ENCODE measurements at places on chromosomes 5 and 9.

GRCh38 chr5:67303356-67303755, 106.8 kb upstream of the CD180 start:
- no peak for DNase-seq

DNA sequence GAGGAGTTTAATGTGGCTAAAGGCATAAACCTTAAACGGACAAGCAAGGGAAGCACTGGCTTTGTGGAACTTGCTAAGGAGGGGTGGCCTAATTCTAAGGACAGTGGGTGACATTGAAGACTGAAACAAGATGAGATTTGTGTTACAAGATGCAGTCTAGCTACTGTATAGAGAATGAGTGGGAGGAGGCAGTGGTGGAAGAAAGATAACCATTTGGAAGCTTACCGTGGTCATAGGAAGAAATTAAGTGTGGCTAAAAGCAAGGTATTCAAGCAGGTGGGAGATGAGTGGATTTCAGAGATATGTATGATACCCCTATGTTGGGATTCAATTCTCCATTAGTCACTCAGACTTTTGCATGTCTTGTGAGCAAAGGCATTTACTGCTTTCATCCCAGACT, 4.6 kb downstream of the PAM start:
- DNase-seq: no peak

DNA sequence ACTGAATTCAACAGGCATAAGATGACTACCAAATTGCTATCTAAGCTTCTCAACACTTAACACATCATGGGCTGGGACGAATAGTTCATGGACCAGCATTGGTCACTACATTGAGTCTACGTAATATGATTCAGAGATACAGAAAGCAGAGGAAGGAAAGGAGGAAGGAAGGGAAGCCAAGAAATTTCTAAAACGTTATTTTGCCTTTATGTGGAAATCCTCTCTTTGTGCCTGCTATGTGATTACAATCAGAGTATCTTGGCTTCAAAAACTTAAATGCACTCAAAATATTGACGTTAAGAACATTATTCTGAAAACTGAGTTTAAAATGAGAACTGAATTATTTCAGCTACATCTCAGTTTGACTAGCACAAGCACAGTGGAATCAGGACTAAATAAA, 88.1 kb upstream of the RETREG1 start:
- no peak for DNase-seq

GRCh38 chr5:114789773-114790402, 379.8 kb downstream of the TRIM36 start:
- no peak for DNase-seq

- no peak for DNase-seq
Measured at GRCh38 chr5:96609369-96609768, 52.8 kb upstream of the CAST start.

GRCh38 chr5:158731014-158731413, 368.7 kb downstream of the EBF1 start:
- no peak for DNase-seq

GRCh38 chr5:1124205-1125029, 12.6 kb upstream of the SLC12A7 start:
- DNase-seq: no peak

- DNase-seq: no peak
Measured at GRCh38 chr9:114366334-114367128, 21.3 kb downstream of the AKNA start.

DNA sequence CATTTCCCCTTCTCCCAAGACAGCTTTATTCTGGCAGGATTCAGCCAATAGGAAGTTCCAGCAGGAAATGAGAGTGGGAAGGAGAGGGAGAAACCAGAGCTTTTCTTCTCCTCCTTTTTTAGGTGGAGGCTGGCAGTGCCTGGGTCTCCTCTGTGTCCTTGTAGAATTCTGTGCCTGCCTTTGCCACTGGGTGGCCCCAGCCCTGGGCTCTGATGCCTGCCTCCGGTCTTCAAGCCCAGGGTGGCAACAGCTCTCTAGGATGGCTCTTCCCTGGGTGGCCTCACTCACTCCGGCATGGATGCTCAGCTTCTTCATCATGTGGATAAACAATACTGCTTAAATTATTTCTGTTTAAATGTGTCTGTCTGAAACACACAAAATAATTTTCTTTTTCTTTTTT, 694.8 kb downstream of the SEMA5A start:
- no peak for DNase-seq

DNA sequence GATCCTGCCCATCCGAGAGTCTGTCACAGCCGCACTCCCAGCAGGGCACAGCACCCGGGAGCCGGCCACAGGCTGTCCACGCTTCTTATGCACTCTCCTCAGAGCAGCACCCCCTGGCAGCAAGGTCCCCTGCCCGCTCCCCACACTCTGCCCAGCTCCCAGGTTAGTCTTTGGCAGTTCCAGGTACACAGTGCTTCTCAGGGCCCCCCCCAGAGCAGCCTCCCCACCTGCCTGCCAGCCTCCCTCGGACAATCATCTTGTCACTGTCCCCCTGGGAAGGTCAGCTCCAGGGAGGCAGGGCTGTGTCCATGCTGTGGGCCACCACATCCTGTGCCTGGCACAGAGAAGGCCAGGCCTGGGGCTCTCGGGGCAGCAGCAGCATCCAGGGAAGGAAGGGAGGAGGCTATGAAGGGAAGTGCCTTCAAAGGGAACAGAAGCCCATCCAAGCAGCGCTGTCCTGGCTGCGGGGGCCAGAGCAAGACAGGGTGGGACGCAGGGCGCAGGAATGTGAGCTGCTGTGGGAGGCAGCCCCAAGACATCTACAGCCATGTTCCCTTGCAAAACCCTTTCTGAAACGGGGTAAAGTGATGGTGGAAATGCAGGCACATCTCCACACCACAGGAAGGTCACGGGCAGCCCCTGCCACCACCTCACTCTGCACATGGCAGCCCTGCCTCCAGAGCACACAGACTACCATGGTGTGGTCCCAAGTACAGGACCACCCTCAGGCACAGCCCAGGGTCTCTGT, 68.6 kb upstream of the ADAMTS2 start:
- DNase-seq: no peak

GRCh38 chr9:4515958-4516375, 25.7 kb downstream of the SLC1A1 start:
- no peak for DNase-seq

DNA sequence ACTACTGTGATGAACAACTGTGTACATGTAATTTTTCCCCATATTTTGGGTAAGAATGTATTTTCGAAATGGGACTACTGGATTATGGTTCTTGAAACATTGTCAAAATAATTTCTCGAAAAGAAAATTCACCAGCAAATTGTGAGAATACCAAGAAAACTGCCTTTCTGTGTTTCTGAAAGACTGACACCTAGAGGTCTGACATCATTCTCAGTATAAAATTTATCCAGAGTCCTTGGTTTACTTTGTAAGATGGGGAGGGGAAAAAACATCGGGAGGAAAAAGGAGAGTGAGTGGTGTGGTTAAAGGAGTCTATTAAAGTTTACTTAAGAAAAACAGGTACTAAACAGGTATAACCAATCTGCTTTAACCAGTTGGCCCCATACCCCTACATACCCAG, 149.2 kb downstream of the CEP120 start:
- DNase-seq: no peak

GRCh38 chr5:36297653-36298052, 4.0 kb downstream of the RANBP3L start:
- no peak for DNase-seq

DNA sequence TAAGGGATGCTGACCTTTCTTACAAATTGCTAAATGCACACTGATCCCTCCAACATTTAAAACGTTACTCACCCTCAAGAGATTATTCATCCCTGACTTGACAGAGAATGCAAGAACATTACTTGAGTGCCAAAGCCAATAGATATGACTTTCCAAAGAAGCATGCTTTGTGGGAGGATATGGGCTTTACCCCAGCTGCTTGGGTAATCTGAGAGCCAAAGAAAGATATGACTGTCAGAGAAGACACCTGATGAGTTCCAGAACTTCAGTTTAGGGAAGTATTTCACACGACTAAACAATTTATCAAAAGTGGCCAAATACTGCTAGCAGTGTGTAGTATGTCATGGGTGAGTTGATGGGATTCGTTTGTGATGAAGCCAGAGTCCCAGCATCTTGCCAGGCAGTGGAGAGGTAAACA, 7.4 kb upstream of the SPDL1 start:
- no peak for DNase-seq

DNA sequence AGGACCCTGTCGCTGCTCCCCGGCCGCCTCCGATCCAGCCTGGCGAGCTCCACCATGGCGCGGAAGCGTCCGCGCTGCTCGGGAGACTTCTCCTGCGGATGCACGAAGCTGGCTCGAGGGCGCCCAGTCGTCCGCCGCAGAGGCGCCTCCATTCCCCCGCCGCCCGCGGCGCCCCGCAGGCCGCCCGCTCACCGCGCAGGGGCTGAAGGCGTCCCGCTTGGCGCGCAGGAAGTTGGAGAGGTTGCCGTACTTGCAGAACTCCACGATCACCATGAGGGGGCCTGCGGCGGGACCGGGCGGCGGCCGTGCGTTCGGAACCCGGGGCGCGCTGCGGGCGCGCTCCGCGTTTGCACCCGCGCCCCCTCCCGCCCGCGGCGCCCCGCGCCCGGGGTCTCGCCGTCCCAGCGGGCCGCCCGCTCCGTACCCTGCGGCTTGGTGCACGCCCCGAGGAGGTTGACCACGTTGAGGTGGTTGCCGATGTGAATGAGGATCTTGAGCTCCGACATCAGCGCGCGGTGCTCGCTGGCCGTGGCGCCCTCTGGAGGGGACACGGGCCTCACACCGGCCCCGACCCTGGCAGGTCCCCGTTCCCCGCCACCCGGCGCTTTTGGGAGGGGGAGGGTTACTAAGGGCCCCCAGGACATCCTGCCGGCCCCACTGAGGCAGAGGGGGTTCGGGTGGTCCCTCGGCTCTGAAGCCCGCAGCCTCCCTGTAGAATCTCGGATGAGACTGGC, 27.7 kb upstream of the SCGB3A1 start:
- DNase-seq: peak; percentile 50

DNA sequence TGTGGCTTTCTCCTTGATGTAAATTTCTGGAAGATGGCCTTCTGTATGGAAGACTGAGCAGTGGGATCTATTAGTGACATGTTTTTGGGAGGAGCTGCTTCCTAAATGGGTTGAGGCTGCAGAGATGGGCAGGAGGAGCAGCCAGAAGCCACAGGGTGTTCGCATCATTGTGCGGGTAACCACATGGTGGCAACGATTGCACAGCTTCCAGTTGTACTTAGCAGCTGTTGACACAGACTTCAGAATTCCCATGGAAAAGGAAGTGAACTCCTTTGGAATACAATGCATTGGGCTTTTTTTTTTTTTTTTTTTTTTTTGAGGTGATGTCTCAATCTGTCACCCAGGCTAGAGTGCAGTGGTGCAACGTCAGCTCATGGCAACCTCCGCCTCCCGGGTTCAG, 297.3 kb downstream of the NR3C1 start:
- DNase-seq: no peak

DNA sequence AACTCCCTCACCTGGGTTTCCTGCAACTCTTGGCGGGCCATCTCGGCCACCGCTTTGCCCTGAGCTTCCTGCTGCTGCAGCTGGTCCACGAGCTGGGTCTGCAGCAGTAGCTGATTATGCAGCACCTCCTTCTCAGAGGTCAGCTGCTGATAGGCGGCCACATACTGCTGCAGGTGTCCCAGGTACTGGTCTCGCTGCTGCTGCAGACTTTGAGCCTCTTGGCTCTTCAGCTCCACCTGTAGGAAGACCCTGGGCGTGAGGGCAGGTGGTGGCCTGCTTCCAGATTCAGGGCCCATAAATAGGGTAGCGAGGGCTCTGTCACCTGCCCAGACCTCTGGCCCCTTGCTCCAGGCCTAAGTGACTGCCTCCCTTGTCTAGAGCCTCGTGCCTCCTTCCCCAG, 16.7 kb downstream of the GOLGA2 start:
- no peak for DNase-seq

GRCh38 chr5:138775034-138775433, 21.8 kb downstream of the CTNNA1 start:
- no peak for DNase-seq

GRCh38 chr5:105504-106070, 13.6 kb downstream of the PLEKHG4B start:
- no peak for DNase-seq

DNA sequence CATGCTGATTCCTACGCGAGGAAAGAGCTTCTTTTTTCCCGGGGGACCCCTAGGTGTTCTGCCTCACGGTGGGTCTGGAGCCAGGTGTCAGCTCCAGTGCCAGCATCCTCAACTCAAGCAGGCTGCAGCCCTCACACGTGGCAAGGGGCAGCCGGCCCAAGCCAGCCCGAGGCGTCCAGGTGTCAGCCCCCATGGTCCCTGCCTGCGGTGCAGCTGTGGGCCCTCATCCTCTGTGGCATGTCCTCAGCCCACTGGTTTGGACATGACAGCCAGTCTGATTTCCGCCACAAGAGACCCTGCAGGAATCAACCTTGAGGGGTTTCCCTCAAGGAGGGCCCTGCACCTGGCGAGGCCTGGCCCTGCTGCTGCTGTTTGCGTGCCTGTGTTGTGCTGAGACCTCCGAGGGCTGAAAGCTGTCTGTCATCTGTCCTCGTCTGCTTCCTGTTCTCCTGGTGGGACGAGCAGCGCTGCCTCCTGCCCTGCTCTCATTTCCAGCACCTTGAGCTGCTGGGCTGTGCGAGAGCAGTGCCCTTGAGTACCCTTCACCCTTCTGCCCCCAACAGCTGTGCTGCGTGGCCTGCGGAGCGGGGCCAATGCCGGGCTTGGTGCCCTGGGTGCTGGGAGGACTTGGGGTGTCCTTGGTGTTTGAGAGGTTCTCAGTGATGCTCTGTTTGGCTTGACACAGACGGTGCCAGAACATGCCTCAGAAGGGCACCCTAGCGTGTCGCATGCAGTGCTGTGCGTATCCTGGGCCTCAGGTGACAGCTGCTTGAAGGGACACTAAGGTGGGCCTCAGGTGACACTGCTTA, 137.6 kb downstream of the CACNA1B start:
- no peak for DNase-seq

GRCh38 chr5:179919487-179920060, 11.9 kb upstream of the TBC1D9B start:
- DNase-seq: no peak

- peak; percentile 40 for DNase-seq
Measured at GRCh38 chr5:178461004-178461730, 129.0 kb downstream of the COL23A1 start.

GRCh38 chr9:5839572-5839902, 6.6 kb upstream of the ERMP1 start:
- DNase-seq: no peak

DNA sequence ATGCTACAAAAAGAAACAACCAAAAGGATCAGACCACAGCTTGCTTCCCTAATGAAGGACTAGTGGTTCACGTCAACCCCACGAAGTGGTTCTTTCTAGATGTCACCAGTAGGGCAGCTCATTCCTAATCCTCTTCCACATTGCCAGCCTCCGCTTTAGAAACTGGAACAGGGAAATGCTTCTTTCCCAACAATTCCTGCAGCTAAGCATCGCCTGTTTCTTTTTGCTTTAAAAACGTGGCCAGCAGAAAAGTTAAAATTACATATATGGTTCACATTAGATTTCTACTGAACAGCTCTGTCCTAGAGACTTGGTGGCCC, 100.2 kb downstream of the MTX3 start:
- DNase-seq: no peak

Data from stimulated activated CD4-positive, alpha-beta T cell treated with anti-CD3 and anti-CD28 coated beads, Interleukin-1b, Interleukin-23, amount 100 ng/mL, for 48 hours (primary cell).